Neural crest cell (in vitro differentiated cells): ENCODE measurements at places on chromosomes 13 and 19.
A peak's percentile ranks its signal among the peaks of the same experiment; 100 is the strongest.

GRCh38 chr13:106291006-106291405 is 244.5 kb downstream of the EFNB2 start:
- DNase-seq: no peak

GRCh38 chr13:66849706-66850105 is 380.4 kb downstream of the PCDH9 start:
- DNase-seq: no peak

DNA sequence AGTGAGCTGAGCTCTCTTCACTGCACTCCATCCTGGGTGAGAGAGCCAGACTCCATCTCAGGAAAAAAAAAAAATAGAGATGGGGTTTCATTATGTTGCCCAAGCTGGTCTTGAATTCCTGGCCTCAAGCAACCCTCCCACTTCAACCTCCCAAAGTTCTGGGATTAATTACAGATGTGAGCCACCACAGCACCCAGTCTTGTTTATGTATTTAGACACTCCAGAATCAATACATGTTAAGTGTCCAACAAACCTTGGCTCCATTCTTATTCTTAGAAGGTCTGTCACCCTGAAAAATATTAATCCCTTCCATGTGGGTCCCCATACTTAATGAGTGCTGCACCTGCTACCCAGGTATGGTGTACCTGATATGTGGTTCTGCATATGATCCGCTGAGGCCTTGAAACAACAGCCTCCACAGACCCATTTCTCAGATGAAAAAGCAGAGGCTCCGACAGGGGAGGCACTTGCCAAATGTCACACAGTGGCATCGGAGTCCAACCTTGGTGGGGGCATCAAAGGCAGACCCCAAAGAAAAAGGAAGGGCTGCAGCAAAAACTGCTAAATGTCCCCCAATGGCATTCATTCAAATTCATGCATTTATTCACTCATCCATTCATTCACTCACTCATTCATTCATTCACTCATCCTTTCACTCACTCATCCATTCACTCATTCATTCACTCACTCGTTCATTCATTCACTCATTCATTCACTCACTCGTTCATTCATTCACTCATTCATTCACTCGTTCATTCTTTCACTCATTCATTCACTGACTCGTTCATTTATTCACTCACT is 16.7 kb downstream of the TICAM1 start:
- DNase-seq: no peak

- DNase-seq: peak; percentile 99
These were observed at the start of gene PLEKHG2 for GRCh38 chr19:39412100-39412866. Gene PLEKHG2 (plus strand): TSS chr19:39412669. CDS start chr19:39414087, 1,418 bp downstream.

GRCh38 chr19:36196249-36196648 is 18.2 kb downstream of the ZNF565 start:
- DNase-seq: no peak

DNA sequence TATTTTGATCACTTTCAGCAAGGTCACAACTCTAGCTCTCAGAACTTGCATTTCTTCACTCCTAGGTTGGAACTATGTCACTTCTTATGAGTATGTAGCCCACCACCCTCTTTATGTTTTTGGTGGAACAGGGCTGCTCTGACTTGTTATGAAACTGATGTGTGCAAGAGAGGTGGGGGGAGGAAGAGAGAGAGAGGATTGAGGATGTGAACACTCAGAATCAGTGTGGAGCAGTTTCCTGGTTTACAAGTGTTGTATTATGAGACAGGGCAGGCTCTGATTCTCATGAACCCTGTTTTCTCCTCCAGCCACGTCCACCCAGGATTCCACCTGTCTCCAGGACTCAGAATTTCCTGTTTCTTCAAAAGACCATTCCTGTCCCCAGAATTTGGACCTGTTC is 16.1 kb downstream of the ZNF317 start:
- no peak for DNase-seq

GRCh38 chr19:2476451-2477140 is 669 bp downstream of the GADD45B start:
- no peak for DNase-seq

DNA sequence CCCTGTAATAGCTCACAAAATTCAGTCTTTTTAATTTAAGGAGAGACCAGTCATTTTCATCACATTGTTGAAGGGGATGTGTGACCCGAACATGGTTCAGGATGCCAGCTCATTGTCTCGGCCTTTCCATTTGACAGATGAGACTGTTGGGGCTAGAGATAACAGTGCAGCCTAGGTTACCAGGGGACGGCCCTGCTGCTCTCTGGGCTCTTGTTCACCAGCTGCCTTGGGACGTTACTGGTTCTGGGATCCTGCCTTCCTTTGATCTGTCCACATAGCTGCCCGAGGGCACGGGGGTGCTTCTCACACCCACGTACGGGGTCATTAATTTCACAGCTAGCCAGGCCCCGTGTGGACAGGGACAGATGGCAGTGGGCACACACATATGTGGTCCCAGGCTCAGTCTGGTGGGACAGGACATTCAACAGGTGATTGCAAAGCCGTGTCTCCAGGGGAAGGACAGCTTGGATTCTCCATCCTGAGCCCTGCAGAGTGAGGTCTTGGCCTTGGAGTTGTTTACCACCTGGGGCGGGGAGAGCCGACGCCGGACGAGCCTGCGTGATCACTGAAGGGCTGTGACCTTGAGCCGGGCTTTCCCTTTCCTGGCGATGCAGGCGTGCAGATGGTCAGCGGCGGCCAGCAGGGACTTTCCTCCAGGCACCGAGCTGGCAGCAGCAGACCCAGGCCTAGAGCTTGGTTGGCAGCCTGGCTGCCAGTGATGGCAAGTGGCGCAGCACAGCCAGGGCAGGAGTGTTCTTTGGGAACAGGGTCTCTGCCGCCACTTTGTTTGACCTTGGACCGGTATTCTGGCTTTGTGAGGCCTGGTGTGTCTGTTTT is 26.7 kb upstream of the NPAS1 start:
- no peak for DNase-seq

GRCh38 chr13:37752146-37752545 is 117.4 kb downstream of the TRPC4 start:
- DNase-seq: no peak

- no peak for DNase-seq
These were observed 112.3 kb downstream of the GPC6 start for GRCh38 chr13:93338906-93339305.

- no peak for DNase-seq
These were observed 207.9 kb downstream of the TM9SF2 start for GRCh38 chr13:99709134-99709533.

DNA sequence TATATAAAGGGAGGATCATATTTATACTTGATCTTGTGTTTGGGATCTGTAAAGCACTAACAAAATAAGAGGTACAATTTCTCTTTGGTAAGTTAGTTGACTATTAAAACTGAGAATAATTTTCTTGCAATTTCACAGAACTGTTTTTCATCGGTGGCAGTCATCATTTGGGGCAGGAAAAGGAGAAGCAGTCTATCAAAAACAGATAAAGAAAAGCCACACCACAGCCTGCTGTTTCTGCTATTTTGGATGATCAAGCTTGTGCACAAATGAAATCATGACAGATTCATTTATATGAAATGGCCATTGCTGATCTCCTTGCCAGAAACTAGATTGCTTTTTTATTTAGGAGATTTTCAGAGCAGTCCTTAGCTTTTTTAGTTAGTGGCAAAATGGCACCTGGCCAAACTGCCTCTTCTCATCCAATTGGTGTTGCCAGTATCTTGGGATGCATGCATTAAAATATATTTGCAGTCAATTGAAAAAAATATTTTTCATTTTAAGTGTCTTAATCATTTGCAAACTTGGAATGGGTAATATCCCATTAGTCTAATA is 326.0 kb downstream of the HS6ST3 start:
- no peak for DNase-seq

DNA sequence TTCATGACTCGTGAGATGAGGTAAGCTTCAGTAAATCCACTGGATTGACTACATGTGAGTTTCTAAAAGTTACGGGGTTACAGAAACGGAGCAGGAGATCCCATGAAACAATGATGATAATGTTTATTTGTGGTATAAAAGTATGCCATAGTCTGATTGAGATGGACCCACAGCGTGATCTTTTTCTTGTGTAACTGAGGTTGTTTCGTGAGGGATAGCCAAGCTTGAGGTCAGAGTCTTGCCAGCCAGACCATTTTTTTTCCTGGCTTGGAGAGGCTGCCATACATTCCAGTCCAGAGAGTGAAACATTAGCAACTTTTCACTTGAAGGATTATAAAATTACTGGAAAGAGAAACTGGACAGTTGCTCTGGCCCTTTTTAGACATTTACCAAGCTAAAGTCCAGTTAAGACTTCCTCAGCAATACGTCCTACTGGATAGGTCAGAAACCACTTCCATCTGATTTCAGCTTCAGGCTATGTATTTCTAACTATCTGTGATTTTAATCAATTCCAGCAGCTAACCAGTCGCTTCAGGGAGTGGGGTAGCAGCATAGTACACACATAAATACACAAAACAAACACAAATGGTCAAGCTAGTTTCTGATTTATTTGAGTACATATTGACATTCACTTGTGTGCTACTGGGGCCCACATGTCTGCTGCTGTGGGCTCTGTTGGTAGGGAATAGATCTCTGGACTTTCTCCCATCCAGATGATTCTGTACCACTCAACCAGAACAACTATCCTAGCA is 194.6 kb downstream of the POSTN start:
- DNase-seq: no peak

- DNase-seq: no peak
These were observed 191.8 kb downstream of the PCCA start for GRCh38 chr13:100280681-100281080.

GRCh38 chr13:85661675-85662074 is 137.5 kb downstream of the SLITRK6 start:
- DNase-seq: no peak

DNA sequence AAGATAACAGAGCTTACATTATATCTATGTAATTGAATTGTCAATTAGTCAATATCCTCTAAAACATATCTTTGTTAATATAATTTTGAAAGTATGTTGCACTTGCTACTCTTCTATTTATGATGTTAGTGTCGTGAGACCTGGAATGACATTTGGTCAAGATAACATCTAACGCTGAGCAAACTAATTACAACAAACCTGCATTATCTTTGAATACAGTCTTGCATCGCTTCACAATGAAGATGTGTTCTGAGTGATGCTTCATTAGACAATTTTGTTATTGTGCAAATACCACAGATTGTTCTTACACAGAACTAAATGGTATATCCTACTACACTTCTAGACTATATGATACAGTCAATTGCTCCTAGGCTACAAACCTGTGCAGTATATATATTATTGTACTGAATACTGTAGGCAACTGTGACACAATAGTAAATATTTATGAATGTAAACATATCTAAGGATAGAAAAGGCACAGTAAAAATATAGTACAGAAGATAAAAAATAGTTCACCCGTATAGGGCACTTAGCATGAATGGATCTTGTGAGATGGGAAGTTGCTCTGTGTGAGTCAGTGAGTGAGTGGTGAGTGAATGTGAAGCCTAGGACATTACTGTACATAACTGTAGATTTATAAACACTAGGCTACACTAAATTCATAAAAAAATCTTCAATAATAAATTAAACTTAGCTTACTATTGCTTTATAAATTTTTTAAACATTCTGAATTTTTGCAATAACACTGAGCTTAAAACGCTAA is 1773.8 kb downstream of the PCDH9 start:
- no peak for DNase-seq

GRCh38 chr19:15479391-15480345 is at the start of gene PGLYRP2:
Gene PGLYRP2 (minus strand): TSS chr19:15479501. CDS start chr19:15479371, 130 bp downstream.
- no peak for DNase-seq

GRCh38 chr13:101474419-101474957 is 22.0 kb downstream of the ITGBL1 start:
- DNase-seq: peak; percentile 6

GRCh38 chr13:35990196-35990595 is 141.0 kb downstream of the DCLK1 start:
- no peak for DNase-seq

- no peak for DNase-seq
These were observed 3.7 kb upstream of the LYPD3 start for GRCh38 chr19:43469160-43469480.

DNA sequence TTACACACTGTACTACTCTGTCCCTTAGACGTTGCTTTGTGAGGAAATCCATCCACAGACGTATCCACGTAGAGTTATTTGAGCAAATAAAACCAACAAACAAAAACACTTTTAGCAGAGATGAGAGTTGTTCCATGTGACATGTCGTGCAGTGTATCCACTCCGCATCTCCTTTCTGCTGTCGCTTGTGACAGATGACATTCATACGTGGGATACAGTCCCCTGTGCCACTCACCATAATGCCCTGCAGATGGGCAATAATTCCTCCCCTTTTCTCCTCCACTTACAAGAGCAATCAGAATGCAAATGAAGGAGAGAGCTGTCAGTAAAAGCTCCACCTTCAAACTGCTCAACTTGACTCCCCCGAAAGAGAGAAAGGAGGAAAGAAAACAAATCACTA is 26.0 kb downstream of the IRS2 start:
- DNase-seq: no peak
